ENCODE measurements at places on chromosomes 12 and 14. TPM values are rescaled to one million over a fixed set of nuclear protein-coding genes. Genes with fewer than 3 reads are reported as not detected.

GRCh38 chr14:95119336-95119735 is 38.0 kb downstream of the DICER1 start:
- DNase-seq = no peak

TMPRSS12 gene
- total RNA-seq = not detected

DNA sequence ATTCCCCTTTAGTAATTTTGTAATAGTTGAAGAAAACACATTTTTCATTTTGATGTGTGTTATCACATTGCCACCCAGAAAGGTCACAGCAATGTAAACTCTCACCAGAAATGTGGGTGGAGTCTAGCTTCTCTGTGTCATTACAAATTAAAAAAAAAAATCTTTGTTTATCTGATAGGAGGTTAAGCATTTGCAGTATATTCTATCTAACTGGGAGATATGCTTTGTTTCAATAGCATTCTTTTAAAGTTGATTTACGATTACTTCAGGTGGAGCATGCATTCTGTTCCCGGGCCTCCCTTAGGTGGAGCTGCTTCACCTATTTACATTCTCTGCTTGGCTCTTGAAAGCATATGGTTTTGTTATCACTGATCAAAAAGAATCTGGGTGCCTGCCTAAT is 7.8 kb downstream of the ADIPOR2 start:
- DNase-seq = no peak

DNA sequence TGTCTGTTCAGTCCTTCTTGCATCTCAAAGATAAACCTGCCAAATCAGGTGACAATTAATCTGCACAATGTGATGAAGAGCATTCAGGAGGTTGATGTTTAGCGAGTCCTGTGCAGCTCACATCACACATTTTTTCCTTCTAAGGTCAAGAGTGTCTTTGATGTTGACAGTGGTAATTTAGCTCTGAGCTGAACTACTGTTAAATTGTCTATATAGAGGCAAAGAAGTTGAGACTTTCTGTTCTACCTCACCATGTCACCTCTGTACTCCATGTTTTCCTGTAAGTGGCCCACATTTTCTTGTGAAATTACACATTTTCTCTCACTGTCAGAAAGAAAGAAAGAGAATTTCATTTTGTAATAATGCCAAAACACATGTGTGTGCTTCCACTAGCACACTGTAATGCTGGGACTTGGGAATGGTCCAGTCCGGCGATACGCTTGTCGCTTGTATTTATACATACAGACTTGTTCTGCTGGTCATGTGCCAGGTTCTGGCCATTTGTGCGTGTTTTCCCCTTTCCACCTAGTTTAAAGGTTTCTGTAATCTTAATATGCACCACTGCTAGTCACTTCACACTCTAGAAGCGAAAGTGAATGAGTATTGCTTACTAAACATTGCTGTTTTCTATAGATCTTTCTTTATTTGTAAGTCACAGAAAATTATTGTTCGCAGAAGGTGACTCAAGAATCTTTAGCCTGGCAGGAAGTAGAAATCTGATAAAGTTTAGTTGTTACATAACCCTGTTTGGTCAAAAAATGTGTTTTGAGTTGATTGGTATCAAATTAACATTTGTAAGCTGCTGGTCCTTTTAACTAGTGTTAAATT is 328.9 kb downstream of the TMTC2 start:
- DNase-seq = no peak

TMEM119 gene
- not detected for total RNA-seq

DNA sequence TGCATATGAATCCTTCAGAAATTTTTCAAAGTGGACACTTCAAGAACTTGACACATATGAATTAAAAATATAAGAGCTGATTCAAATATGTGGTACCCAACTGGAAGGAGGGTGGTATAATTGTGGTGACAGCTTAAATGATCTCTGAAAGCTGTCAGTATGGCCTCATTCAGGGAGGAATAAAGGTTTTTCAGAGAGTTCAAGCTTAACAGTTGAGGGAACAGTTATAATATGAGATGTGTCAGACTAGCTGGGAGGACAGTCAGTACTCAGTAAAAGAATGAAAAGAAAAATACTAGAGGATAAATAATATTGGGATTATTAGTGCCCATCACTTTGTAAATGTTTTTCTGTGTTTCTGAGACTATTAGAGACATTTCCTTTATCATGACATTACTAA is 277.5 kb downstream of the RASSF9 start:
- no peak for DNase-seq

SLC6A12 gene
- not detected for total RNA-seq

GSG1 gene
- total RNA-seq = not detected

GRCh38 chr12:39459027-39459434 is 16.1 kb upstream of the KIF21A start:
- no peak for DNase-seq

DNA sequence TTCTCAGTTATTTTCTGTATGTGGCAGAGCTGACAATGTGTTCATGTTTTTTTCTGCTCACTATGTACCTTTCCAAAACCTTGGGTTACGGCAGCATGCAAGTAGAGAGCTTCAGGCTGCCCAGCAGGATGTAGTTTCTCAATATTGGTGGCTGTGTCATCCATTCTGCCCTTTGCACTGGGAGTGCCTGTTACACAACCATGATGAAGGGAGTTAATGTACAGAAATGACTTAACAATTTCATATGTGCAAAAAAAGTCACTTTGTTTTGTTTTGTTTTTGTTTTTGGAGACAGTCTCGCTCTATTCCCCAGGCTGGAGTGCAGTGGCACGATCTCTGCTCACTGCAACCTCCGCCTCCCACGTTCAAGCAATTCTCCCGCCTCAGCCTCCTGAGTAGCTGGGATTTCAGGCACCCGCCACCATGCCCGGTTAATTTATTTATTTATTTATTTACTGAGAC is 6.1 kb upstream of the CNIH1 start:
- DNase-seq = peak; percentile 40

- DNase-seq = peak; percentile 92
Observed at GRCh38 chr12:84727961-84728360, 184.6 kb downstream of the SLC6A15 start.

GRCh38 chr14:104048758-104049507 is 36.6 kb upstream of the ASPG start:
- DNase-seq = peak; percentile 15

GRCh38 chr12:6934110-6934509 is 6.4 kb downstream of the ATN1 start:
- DNase-seq = no peak

DNA sequence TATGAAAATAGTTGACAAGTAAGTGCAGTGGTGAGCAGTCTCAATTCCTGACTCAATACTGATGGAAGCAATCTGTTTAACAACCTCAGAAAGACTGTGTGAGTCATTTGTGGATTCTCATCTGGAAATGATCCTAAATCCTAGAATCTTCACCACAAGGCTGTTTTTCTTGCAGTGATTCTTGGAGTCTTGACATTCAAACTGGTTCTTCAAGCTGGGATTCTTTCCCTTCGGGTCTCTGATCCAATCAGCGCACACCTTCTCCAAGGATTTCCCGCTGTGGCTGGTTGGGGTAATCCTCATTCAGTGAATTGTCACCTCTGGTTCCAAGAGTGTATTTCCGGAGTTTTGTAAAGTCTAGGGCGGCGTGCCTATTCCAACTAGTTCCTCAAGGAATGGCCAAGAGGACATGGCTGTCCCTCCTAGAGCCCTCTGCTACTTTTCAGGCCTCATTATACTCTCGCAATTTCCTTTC is 37.7 kb upstream of the FOXJ2 start:
- peak; percentile 75 for DNase-seq

GRCh38 chr14:37584211-37585100 is 10.6 kb downstream of the FOXA1 start:
- no peak for DNase-seq

GRCh38 chr12:27751386-27752047 is 28.5 kb upstream of the KLHL42 start:
- DNase-seq = peak; percentile 93

- peak; percentile 57 for DNase-seq
Observed at GRCh38 chr14:91257328-91258010, 13.0 kb upstream of the GPR68 start.

DNA sequence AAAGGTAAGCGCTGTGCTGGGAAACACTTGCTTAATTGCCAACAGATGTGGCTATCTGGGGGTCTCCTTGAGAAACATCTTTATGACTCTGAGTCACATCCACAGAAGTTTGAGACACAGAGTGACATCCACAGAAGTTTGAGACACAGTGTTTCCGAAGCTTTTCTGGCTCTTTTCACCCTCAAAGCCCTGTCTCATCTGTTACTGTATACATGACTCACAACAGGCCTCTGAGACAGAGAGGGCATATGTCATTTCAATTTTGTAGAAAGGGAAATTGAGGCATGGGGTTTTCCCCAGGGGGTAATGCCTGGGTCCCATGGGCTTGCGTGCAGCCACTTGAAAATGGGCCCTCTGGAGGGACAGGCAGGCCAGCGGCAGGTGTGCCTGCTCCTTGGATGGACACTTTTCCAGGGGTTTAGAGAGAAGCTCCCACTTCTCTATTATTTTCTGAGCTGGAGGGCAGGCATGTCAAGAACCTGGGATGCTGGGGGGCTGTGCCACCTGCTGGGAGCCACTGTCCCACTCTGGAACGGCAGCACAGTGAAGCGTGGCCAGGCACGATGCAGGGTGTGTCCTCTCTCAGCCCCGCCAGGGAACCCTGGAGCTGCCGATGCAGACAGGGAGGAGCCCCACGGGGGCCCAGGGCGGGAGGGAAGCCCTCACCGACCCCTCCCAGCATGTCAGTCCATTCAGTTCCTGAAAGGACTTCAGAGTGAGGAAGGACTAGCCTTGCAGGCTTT is 111.3 kb upstream of the FKBP4 start:
- DNase-seq = no peak

DNAJC22 gene
- not detected for total RNA-seq

SYCP3 gene
- 0.07 TPM for total RNA-seq

DNA sequence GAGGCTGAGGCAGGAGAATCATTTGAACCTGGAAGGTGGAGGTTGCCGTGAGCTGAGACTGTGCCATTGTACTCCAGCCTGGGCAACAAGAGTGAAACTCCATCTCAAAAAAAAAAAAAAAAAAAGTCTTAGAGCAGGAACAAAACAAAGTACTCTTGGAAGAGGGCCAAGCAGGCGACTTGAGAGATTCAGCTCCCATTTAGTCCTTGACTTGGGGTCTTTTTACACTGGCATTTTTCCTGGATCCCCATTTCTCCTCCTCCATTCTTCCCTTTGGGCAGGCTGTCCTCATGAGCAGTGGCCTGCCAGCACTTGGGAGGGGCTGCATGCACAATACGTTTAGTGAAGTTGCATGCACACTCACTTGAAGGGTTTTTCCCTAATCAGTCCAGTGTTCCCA is 72.9 kb downstream of the C14orf132 start:
- DNase-seq = no peak

HVCN1 gene
- 2.3 TPM for total RNA-seq

DNA sequence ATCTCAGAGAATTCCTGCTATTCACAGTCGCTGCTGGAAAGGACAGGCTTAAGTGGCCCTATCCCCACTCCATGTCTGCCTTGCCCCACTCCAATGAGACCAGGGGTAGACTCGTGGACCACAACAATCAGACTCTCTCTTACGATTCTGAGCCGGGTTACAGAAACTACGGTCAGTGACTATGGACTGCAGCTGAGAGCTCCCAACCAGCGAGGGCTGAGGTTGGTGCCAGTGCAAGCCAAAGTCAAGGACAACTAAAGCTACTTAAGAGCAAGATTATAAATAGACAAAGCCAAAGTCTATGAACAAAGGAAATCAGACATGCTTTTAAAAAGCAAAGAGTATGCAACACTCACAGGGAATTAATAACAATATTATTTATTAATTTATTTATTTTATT is 18.3 kb upstream of the AMIGO2 start:
- no peak for DNase-seq

GRCh38 chr12:53235742-53236442 is 3.9 kb upstream of the RARG start:
- DNase-seq = no peak

GRCh38 chr14:64918216-64918615 is 4.0 kb downstream of the CHURC1 start:
- DNase-seq = no peak

PCED1B gene
- total RNA-seq = 4.8 TPM

- DNase-seq = no peak
Observed at GRCh38 chr14:75294649-75295033, 16.0 kb downstream of the FOS start.

DNA sequence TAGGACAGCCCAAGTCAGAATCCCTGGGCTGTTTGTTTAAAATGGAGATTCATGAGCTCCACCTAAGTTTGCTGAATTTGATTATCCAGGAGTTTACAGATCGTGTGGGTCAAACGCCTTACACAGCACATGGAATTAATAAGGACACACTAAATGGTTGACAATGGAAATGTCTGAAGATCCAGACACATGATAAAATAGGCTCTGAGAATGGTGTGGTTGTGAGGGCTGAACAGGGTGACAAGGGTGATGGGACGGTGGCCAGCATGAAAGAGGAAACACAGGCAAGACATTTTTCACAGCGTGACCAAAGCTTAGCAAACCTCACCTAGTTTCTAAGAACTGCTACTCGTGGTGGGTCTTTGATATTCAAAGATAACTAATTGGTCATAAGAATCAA is 12.5 kb downstream of the VWF start:
- no peak for DNase-seq

GRCh38 chr12:93954166-93955112 is 193.9 kb upstream of the PLXNC1 start:
- DNase-seq = no peak

DNA sequence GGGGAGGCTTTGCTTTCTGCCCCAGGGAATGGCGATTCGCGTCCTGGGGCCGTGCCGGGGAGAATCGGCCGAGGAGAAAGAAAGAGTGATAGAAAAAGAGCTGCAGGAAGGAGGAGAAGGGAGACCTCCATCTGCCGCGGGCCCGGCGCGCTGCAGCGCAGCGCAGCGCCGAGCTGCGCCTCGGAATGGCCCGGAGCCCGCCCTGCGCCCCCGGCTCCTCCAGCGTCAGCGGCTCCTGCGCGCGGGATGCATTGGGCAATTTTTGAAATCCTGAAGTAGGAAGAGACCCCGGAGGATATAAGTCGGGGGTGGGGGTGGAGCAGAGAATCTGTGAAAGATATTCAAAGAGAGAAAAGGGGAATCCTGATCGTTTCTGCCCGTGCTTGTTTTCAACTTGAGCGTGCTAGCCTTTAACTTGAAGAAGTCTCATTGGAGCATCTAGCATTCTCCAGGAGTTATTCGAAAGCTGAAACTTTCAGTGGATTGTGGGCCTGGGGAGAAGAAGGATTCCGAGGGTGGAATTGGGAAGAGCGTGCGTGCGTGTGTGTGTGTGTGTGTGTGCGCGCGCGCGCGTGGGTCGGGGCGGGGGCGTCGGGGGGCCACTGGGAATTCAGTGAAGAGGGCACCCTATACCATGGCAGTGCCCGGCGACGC is 441 bp downstream of the PDE3A start:
- no peak for DNase-seq

CEBPE gene
- not detected for total RNA-seq

- peak; percentile 83 for DNase-seq
Observed at GRCh38 chr14:54681811-54682261, 114.9 kb downstream of the SAMD4A start.

MARK3 gene
- 89.3 TPM for total RNA-seq

TSHR gene
- not detected for total RNA-seq

DPPA3 gene
- total RNA-seq = not detected

- DNase-seq = peak; percentile 2
Observed at GRCh38 chr14:98412431-98412830, 859.6 kb downstream of the BCL11B start.

TSPAN31 gene
- total RNA-seq = 25.0 TPM

- no peak for DNase-seq
Observed at GRCh38 chr12:128829861-128830504, 6.2 kb upstream of the SLC15A4 start.
